ENCODE measurements at places on chromosomes 1 and 21. TPM values are rescaled to one million over a fixed set of nuclear protein-coding genes. Genes with fewer than 3 reads are reported as not detected.

- H3K4me1 ChIP-seq, result peaks cover 14% of the 10 kb centered on the region
- no peak overlapping the region for H3K27ac ChIP-seq
- H3K4me3 ChIP-seq, result no peak overlapping the region
- no peaks in the 10 kb centered on the region for H3K27me3 ChIP-seq
- H3K36me3 ChIP-seq, result peaks cover 4% of the 10 kb centered on the region
These were observed 127.8 kb downstream of the HS2ST1 start for GRCh38 chr1:87042111-87042811.

DNA sequence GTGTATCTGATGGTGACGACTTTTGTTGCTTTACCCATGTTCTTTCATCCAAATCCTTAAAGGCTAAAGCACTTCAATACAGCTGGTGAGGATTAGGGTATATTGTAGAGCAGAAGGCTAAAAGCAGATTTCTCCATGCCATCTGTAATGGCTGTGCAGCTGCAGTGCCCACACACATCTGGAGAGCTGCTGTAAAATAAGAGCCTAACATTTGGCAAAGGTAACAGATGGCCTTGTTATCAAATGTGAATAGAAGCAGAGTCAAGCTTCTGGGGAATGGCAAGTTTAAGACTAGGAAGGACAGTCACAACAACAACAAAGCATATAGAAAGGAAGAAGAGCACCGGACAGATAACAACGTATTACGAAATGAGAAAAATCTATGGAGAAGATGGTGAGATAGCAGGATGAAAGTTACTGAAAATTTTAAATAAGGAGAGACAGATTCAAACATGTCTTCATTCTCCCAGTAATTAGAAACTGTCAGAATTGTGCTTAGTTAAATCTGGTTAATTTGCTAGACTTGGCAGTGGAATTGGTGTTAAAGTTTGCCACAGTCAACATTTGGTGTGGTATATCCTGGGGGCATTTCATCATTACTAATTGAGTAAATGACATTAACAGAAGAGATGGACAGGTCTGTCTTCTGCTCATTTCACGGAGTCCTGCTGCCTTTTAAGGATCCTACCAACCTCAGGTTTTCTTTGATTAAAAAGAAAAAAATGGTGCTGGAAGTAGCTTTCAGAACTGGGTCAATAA is 1093.2 kb downstream of the ADGRL2 start:
- H3K27me3 ChIP-seq, result no peaks in the 10 kb centered on the region
- H3K4me1 ChIP-seq, result no peaks in the 10 kb centered on the region
- H3K36me3 ChIP-seq, result peaks cover 2% of the 10 kb centered on the region
- no peak overlapping the region for H3K27ac ChIP-seq
- no peak for DNase-seq

- peaks cover 6% of the 10 kb centered on the region for H3K27me3 ChIP-seq
- H3K36me3 ChIP-seq, result no peaks in the 10 kb centered on the region
- peaks cover 7% of the 10 kb centered on the region for H3K4me1 ChIP-seq
- no peak overlapping the region for H3K4me3 ChIP-seq
These were observed 10.3 kb downstream of the LDLRAD2 start for GRCh38 chr1:21822349-21822748.

GRCh38 chr1:119595606-119596005 is 52.5 kb downstream of the ZNF697 start:
- H3K36me3 ChIP-seq, result peaks cover 4% of the 10 kb centered on the region
- H3K4me1 ChIP-seq, result no peaks in the 10 kb centered on the region
- no peaks in the 10 kb centered on the region for H3K27me3 ChIP-seq

GRCh38 chr1:85015826-85016225 is 18.9 kb upstream of the MCOLN2 start:
- no peaks in the 10 kb centered on the region for H3K36me3 ChIP-seq
- no peaks in the 10 kb centered on the region for H3K4me1 ChIP-seq
- H3K27ac ChIP-seq, result no peak overlapping the region
- H3K4me3 ChIP-seq, result no peak overlapping the region
- no peak for DNase-seq

GRCh38 chr1:76687307-76688175 is 179.7 kb upstream of the ST6GALNAC5 start:
- no peak for DNase-seq
- no peaks in the 10 kb centered on the region for H3K27me3 ChIP-seq
- H3K4me1 ChIP-seq, result no peaks in the 10 kb centered on the region
- no peak overlapping the region for H3K27ac ChIP-seq
- H3K36me3 ChIP-seq, result no peaks in the 10 kb centered on the region

GRCh38 chr1:77631751-77632150 is 50.7 kb downstream of the ZZZ3 start:
- H3K36me3 ChIP-seq, result peaks cover 37% of the 10 kb centered on the region
- H3K4me3 ChIP-seq, result no peak overlapping the region
- H3K27ac ChIP-seq, result peak overlapping the region; percentile 48
- H3K27me3 ChIP-seq, result no peaks in the 10 kb centered on the region

- no peak overlapping the region for H3K4me3 ChIP-seq
- H3K27me3 ChIP-seq, result peaks cover 2% of the 10 kb centered on the region
- H3K27ac ChIP-seq, result no peak overlapping the region
These were observed 5.6 kb upstream of the RPTN start for GRCh38 chr1:152164517-152165136.

The CRP gene
- polyA plus RNA-seq, result not detected

The RLF gene
- 8.2 TPM for polyA plus RNA-seq

The LRIF1 gene
- polyA plus RNA-seq, result 37.2 TPM

The CA6 gene
- not detected for polyA plus RNA-seq

The C8B gene
- polyA plus RNA-seq, result not detected

The CRYAA gene
- not detected for polyA plus RNA-seq

The SPRR2B gene
- polyA plus RNA-seq, result not detected

The MPL gene
- polyA plus RNA-seq, result not detected

The ASTN1 gene
- polyA plus RNA-seq, result not detected

All from immature natural killer cell (primary cell).